ENCODE measurements at places on chromosomes 13 and 19.

- no peak for DNase-seq
Observed at GRCh38 chr13:38854226-38854625, 136.4 kb downstream of the STOML3 start.

DNA sequence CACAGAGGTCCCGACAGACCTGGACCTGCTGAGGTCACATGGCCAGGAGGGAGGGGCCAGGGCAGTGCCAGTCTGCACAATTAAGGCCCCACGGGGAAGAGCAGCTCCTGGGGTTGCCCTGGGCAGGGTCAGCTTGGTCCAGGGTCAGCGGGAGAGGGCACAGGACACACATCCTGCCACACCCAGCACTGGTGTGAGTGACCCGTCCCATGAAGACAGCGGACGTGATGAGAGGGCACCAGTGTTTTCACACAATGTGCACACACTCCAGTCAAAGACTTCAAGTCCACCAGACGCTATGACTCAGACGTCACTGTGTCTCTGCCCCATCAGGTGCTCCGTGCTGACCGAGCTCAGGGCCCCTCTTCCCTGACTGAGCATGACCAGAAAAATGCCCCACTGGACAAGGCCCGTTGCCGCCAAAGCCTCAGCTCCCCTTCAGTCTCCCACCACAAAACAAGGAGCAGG, 4.2 kb downstream of the TMEM259 start:
- DNase-seq, result no peak

GRCh38 chr13:97316390-97316789, 94.3 kb downstream of the MBNL2 start:
- no peak for DNase-seq

DNA sequence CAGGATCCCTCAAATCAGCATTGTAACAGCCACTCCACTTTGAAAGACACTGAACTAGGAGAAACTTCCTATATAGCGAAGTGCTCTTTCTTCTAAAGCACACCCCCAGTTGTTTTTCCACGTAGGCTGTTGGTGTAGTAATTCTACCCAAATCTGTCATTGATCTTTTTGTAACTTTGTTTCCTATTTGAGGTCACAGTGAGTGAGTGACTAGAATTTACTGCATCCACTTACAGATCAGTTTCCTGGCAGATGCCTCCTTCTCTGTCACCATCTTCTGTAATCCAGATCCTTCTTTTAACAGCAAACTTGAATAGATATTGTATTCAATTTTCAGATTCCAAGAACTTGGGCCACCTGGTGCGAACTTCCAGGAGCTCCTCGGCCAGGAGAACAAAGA, 15.3 kb downstream of the ZAR1L start:
- no peak for DNase-seq

- DNase-seq, result no peak
Observed at GRCh38 chr13:47186471-47186870, 289.6 kb upstream of the HTR2A start.

- no peak for DNase-seq
Observed at GRCh38 chr13:39378306-39378705, 224.7 kb downstream of the LHFPL6 start.

GRCh38 chr19:19064811-19065745, 1.3 kb downstream of the SLC25A42 start:
- no peak for DNase-seq

DNA sequence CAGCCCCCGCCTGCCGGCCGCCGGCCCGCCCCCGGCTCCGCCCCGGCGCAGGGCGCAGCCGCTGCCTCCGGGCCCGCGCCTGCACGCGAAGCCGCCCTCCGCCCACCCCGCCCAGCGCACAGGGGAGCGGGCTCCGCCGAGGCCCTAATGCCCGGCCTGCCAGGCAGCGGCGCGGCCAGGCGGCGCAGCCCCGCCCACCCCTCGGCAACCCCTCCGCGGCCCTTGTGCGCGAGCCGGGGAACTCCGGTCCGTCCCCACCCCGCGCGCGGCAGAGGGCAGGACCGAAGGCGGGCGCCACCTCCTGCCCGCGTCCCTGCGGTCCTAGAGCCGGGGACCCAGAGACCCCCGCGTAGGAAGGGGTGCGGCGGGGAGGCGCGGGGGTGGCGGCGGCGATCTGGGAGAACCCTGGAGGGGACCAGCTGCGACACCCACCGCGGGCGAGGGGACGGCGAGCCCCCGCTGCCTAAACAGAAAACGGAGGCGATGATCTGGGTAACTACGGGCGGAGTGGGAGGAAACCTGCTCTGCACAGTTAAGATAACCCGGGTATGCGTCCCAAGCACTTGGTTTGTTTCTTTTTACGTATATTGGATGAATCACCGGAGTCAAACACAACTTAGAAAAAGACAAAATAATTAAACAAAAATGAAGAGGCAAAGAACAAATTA, 350 bp upstream of the USP12 start:
- peak; percentile 87 for DNase-seq

GRCh38 chr19:2219726-2220125, 16.4 kb downstream of the PLEKHJ1 start:
- DNase-seq, result no peak

DNA sequence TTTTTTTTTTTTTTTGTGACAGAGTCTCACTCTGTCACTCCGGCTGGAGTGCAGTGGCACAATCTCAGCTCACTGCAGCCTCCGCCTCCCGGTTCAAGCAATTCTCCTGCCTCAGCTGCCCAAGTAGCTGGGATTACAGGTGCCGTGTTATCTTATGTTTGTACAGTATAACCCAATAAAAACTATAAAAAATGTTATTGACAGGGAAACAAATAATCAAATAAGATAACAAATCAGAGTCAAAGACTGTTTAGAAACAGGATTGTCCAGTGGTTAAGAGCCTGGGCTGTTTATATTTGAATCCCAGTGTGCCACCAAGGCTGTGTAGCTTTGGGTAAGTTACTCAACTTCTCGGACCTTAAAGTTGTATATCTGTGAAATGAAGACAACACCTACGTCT, 19.1 kb upstream of the LMTK3 start:
- DNase-seq, result no peak

DNA sequence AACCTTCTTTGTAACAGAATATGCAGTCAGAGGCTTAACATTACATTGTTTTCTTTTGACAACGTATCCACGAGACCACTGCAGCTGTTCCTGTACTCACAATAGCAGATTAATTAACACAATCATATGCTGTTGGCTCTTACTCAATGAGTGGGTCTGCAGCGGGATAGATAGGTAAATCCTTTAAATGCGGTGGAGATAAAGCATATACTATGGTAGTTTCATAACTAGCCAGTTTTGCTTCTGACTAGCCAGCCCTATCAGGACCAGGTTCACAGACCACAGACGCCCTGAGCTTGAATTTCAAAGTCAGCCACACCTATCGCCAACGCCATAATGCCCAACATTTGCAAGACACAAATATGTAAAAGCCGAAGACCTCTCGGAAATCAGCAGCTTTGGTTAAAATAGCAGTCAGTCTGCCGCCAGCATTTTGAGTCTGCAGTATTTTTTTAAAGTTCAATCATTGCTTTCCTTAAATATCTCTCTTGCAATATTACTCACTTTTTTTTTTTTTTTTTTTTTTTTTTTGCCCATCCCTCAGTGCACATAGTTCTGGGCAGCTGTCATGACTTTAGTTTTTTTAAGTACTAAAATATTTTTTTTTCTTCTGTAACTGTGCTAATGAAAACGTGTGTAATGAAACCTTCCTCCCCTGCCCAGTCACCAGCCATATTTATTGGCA, 120.5 kb downstream of the ZNF536 start:
- no peak for DNase-seq

- no peak for DNase-seq
Observed at GRCh38 chr19:18828786-18829185, 3.0 kb upstream of the UPF1 start.

GRCh38 chr19:47274891-47275761, 441 bp downstream of the INAFM1 start:
- no peak for DNase-seq

DNA sequence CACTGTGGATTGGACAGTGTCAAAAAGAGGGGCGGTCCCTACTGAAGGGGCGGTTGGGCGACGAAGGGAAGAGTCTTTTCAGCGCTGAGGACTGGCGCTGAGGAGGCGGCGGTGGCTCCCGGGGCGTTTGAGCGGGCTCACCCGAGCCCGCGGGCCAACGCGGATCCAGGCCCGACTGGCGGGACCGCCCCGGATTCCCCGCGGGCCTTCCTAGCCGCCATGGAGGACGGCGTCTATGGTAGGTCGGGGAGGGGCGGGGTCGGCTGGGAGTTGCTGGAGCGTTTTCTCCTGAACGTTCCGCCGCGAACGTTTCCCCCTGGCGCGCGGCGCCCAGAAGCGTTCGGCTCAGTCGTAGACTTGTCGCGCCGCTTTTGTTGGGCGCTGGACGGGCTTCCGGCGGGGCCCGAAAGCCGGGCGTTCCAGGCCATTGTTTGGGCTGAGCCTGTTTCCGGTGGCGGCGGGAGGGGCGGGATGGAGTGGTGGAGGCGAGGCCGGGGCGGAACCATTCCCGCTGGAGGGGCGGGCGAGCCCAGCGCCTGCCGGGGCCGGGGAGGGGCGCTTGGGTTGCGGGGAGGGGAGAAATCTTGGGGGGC, at the start of gene CYTH2:
TSS of gene CYTH2 (plus strand) at position 81 of the 593 bp plus-strand sequence. CDS start at position 220, 139 bp downstream.
- peak; percentile 83 for DNase-seq

DNA sequence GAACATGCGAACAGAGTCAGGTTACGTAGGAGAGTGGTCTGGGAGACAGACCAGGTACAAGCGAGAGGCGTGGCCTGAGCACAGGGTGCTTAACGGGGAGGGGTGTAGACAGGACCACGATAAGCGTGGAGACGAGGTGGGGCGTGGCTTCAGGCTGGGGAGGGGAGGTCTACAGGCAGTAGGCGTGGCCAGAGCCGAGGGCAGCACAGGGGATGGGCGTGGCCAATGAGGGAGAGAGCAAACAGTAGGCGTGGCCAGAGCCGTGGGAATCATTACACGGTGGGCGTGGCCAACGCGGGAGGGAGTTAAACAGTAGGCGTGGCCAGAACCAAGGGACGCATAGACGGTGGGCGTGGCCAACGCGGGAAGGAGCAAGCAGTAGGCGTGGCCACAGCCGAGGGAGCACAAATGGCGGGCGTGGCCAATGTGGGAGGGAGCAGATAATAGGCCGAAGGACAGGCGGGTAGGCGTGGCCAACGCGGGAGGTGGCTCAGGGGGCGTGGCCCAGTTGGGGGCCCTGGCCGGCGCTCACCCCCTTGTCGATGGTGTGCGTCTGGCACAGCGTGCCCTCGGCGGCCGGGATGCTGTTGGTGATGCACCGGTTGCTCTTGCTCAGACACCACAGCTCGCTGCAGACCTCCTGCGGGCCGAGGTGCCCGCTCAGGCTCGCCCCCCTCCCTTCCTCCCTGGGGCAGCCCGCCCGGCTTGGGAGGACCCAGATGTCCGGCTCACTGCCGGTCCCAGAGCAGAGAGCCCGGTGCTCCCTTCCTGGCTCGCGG, 15.2 kb upstream of the MYO1F start:
- no peak for DNase-seq

DNA sequence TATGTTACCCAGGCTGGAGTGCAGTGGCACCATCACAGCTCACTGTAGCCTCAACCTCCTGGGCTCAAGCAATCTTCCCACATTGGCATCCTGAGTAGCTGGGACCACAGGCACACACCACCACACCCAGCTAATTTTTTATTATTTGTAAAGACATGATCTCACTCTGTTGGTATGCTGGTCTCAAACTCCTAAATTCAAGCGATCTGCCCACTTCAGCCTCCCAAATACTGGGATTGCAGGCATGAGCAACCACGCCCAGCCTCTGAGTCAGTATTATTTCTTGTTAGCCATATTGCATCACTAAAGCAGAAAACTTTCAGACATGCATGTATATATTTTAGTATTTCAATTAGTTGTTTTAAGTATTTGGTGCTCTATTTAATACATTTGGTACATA, 376.4 kb downstream of the GPC6 start:
- no peak for DNase-seq

DNA sequence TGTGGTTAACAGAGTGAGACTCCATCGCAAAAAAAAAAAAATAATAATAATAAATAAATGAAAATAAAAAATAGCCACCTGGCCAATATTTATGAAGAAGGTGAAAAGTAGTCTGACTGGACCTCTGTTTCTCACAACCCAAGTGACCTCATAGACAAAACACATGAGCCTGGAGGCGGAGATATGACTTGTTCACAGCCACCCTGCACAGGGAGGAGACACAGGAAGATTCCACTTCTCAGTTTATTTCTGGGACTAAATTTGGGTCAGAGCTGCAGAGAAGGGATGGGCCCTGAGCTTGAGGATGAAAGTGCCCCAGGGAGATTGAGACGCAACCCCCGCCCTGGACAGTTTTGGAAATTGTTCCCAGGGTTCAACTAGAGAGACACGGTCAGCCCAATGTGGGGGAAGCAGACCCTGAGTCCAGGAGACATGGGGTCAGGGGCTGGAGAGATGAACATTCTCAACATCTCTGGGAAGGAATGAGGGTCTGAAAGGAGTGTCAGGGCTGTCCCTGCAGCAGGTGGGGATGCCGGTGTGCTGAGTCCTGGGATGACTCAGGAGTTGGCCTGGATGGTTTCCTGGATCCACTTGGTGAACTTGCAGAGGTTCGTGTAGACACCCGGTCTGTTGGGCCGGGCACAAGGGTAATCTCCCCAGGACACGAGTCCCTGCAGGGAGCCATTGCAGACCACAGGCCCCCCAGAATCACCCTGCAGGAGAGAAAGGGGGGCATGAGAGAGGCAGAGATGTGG, 9.6 kb downstream of the KLK5 start:
- DNase-seq, result no peak

Data from NCI-H2081 (cell line).